ENCODE measurements at places on chromosomes 5 and 9.

DNA sequence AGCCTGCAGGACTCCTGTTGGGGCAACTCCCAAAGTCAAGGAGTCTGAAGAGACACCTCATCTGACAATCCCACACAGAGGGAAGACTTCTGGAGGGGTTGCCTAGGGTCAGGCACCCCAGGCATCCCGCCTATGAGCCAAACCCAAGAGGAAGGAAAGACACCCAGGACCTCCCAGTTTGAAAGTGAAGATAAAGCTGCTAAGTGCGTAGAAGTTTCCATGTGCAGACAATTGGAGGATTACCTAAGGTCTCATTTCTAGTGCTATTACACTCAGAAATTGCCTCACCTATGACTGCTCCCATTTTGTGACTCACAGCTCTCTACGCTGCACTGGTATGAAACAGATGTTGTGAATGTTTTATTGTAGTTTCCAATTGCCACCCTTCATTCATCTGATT, 322.9 kb downstream of the SLIT3 start:
- no peak for DNase-seq

GRCh38 chr9:108016446-108016845, 526.9 kb upstream of the KLF4 start:
- DNase-seq = no peak

DNA sequence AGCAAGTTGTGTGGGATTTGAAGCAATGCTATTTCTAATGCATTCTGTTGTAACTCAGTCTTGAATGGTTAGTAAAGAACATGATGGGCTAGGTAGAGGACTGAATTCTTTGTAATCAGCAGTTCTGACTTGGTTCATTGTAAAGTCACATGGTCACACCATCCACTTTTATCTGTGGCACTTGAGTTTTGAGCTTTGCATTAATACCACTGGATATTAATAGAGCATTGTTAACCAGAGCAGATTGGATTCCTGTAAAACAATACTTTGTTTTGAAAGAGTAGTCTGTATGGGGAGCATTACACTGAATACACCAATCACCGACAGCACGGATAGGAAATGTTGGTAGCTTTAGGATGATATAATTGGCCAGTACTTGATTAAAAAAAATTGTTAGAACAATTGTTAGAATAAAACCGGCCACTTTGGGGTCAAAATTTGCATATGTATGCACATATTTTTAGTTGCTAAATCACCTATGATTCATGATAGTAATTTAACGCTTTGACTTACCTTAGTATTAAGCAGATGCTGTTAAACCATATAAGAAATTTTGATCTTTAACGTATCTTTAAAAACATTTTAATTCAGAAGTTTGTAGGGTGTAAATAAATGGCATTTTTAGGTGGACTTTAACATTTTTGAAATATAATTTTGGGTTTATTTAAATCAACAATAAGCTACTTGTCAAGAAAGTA, 17.4 kb downstream of the SLC12A2 start:
- DNase-seq = no peak

- DNase-seq = no peak
Measured at GRCh38 chr9:113934167-113934828, 58.2 kb downstream of the ZNF618 start.

GRCh38 chr5:177598477-177598876, 1.5 kb upstream of the B4GALT7 start:
- no peak for DNase-seq

- DNase-seq = no peak
Measured at GRCh38 chr9:16421532-16421931, 448.9 kb downstream of the BNC2 start.

GRCh38 chr5:122772446-122772845, 2.4 kb upstream of the SNX2 start:
- no peak for DNase-seq

DNA sequence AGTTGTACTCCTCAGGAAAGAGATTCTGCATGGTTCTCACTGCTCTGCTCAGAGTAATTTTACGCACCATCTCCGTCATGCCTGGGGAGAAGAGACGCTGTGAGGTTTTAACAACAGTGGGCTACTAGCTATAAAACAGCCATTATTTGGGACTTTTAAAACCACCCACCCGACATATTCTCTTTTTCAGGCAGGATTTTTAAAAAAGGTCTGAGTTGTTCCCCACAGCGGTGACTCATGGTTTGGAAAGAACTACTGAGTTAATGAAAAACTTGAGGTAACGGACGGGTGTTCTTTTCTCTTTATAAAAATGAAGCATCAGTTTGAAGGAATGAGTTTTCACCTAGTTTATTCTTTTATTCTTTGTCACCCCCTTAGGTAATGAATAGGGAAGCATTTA, 61.3 kb downstream of the TTLL11 start:
- DNase-seq = no peak

DNA sequence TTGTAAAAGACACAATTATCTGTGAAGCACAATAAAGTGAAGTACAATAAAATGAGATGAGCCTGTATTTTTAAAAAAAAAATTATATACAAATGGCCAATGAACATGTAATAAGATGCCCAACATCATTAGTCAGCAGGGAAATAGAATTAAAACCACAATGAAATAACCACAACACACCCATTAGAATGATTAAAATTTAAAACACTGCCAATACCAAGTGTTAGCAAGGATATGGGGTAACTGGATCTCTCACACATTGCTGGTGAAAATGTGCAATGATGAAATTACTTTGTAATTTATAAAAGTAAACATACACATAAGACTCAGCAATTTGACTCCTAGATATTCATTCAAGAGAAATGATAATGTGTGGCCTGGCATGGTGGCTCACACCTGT, 62.8 kb downstream of the SHOC1 start:
- DNase-seq = no peak

DNA sequence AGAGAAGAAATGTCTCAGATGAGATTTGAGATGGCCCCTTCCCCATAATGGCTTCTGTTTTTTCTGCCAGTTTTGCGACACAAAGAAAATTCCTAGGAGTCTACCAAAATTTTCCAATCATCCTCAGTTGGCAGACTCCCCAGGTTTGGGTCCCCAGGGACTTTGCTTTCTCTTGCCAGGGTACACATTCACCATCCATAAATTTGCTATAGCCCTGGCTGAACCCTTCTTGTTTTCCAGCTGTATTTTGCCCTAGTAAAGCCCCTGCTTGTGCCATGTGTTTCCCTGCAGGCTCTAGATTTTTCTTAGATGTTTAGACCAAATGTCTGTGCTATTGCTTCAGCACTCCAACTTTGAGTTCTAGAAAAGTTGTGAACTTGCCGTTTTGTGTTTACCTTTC, 283.2 kb downstream of the ANXA1 start:
- no peak for DNase-seq

DNA sequence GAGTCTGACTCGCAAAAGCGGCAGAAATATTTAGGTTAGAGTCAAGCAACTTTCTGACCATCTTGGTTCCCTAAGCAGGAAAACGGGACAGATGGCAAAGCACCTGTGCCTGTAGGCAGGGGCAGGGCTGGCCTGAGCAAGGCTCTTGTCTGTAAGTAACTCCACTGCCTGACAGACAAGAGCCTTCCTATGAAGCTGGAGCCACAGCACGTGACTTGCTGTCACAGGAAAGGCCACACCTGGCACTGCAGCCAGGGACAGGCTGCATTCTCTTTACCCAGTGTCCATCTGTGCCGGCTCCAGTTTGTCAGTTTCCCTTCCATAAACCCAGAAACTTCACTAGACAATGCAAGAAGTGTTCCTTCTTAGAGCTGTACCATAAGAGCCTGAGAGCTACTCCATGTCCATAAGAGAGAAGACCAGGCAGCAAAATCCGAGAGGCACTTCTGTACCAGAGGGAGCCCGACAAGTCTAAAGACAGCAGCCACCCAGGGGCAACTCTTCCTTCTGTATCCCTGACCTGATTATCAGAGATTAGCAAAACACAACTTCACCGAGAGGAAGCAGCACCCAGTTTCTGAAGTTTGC, 78.1 kb downstream of the GPR21 start:
- no peak for DNase-seq

DNA sequence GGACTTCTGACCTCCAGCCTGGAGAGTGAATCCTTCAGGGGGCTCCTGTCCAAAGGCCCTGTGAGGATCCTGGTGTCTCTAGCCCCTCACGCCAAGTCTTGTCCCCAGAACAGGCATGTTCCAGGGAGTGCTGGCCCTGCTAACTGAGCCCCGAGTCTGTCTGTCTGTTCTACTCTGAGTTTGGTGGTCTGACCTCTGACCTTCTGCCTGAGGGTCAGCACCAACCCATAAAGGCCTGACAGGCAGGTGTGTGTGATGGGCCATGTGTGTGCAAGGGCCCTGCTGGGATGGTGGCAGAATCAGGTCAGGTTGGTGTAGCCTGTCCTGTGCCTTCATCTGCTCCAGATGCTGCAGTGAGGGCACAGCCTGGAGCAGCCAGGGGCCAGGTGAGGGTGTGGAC, 46.3 kb downstream of the PHF2 start:
- DNase-seq = no peak

DNA sequence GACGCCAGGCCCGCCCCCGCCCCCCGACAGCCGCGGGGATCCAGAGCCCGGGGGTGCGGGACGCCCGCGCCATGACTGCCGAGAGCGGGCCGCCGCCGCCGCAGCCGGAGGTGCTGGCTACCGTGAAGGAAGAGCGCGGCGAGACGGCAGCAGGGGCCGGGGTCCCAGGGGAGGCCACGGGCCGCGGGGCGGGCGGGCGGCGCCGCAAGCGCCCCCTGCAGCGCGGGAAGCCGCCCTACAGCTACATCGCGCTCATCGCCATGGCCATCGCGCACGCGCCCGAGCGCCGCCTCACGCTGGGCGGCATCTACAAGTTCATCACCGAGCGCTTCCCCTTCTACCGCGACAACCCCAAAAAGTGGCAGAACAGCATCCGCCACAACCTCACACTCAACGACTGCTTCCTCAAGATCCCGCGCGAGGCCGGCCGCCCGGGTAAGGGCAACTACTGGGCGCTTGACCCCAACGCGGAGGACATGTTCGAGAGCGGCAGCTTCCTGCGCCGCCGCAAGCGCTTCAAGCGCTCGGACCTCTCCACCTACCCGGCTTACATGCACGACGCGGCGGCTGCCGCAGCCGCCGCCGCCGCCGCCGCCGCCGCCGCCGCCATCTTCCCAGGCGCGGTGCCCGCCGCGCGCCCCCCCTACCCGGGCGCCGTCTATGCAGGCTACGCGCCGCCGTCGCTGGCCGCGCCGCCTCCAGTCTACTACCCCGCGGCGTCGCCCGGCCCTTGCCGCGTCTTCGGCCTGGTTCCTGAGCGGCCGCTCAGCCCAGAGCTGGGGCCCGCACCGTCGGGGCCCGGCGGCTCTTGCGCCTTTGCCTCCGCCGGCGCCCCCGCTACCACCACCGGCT, 1.0 kb downstream of the FOXE1 start:
- peak; percentile 67 for DNase-seq

DNA sequence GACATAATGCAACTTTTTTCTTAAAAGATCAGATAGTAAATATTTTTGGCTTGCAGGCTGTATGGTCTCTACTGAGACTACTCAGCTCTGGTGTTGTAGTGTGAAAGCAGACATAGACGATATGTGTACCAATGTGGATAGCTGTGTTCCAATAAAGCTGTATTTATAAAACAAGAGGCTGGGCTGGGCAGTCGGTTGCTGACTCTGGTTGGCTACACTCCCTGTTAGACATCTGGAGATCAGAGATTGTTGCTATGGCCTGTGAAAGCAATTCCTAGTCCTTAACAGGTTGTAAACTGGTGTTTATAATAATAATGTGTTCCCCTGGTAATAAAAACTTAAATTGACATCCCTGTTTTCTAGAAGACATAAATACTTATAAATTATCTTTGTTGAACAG, 24.4 kb upstream of the SCAMP1 start:
- no peak for DNase-seq

GRCh38 chr5:95555553-95555952, 652 bp downstream of the ARSK start:
- DNase-seq = no peak

- DNase-seq = no peak
Measured at GRCh38 chr9:128232528-128233428, 29.6 kb downstream of the DNM1 start.

- no peak for DNase-seq
Measured at GRCh38 chr9:121324316-121324715, 45.7 kb downstream of the STOM start.

- no peak for DNase-seq
Measured at GRCh38 chr9:3676766-3677165, 151.0 kb upstream of the RFX3 start.

GRCh38 chr5:127572930-127573329, 55.5 kb downstream of the PRRC1 start:
- no peak for DNase-seq

- DNase-seq = no peak
Measured at GRCh38 chr5:2254406-2254805, 371.7 kb upstream of the IRX4 start.

- no peak for DNase-seq
Measured at GRCh38 chr5:35408146-35408545, 177.9 kb upstream of the PRLR start.

DNA sequence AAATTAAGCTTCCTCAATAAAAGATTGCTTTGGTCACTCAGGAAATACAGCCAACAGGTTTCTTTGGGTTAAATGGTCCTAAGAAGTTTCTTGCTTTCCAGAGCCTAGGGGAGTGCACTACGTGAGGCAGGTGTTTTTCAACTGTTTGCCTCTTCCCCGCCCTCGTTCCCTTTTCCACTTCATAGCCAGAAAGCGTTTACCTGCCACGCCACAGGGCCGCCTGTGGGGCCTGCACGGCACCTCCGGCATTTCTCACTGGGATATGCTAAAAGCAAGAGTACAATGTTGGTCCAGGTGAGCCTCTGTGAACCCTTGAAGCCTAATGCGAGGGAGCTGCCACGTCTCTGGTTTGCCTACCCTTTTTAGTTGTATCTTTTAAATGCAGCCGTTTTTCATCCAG, 167.6 kb upstream of the OTULINL start:
- DNase-seq = peak; percentile 32

GRCh38 chr5:138900281-138900965, 25.3 kb upstream of the LRRTM2 start:
- DNase-seq = no peak

GRCh38 chr9:35103660-35104191, 795 bp upstream of the STOML2 start:
- DNase-seq = no peak

- no peak for DNase-seq
Measured at GRCh38 chr9:30609713-30610112, 1774.7 kb upstream of the ACO1 start.

DNA sequence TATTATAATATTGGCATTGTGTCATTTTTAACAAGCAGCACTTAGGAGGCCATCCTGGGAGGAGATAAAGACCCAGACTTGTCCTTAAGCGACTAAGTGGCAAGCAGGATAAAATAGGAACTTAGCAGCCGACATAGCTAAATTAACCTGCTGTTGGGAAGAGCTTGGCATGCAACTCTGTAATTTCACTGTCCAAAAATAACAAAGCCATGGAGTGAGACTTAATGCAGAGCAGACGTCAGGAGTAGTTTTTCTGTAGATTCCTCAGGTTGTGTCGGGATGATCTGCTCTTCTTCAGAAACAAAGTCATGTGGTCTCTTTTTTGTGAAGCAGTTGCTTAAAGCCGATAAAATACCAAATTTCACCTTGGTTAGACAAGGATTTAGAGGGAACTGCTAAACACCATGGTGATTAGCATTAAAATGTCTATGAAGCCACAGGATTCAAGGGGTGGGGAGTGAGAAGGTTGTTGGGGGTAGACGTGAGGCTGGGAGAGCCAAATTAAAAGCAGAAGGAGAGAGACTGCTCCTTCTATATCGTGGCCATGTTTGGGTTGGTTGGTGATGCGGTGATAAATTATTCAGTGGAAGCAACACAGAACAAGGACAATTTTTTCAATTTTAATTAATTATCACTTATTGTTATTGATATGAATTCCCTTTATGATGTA, 303.0 kb downstream of the CSNK1G3 start:
- DNase-seq = no peak

- peak; percentile 34 for DNase-seq
Measured at GRCh38 chr5:96816411-96816939, 8.7 kb upstream of the ERAP1 start.

- no peak for DNase-seq
Measured at GRCh38 chr5:41875121-41875520, 4.9 kb upstream of the OXCT1 start.
